ENCODE measurements at places on chromosomes 3 and 15.

DNA sequence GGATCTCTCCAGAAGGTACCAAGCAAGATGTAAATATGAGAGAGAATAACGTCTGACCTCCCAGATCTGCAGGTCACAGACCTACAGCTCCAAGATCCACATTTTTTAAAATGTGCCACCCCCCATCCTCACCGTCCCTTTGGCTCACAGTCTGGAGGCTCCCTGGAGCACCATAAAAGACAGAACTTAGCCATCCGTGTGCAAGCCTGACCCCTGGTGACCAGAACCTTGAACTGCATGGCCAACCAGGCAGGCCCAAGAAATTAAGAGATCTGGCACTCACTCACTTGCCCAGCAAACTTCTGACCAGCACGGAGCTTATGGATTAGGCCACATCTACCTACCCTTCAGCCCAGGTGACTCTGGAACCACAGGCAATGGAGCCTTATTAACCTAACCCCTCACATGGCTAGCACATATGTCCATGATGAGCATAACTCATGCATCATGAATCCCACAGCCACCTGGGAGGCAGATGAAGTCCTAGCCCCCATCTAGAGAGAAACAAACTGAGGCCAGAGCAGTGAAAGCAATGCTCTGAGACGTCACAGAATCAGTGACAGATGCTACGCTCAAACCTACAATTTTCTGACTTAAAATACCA, 275.3 kb downstream of the UACA start:
- DNase-seq = no peak

DNA sequence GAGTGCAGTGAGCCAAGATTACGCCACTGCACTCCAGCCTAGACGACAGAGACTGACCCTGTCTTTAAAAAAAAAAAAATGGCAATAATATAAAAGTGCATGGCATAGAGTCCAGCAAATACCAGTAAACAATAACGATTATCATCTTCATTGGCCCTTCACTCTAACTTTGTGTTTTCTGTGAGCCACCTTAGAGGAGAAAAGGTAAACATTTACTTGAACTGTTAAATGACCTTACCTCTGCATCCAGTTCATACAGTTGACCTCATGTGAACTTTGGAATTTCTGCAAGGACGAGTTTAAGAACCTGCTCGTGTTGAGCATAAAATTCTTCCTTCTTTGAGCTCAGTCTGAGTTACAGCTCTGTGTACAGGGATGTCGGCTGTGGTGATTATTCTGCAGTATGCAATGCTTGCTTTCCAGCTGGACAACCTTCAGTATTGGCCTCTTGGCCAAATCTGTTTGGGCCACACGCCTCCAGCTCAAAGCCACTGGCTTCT, 56.6 kb downstream of the RLBP1 start:
- DNase-seq = no peak

DNA sequence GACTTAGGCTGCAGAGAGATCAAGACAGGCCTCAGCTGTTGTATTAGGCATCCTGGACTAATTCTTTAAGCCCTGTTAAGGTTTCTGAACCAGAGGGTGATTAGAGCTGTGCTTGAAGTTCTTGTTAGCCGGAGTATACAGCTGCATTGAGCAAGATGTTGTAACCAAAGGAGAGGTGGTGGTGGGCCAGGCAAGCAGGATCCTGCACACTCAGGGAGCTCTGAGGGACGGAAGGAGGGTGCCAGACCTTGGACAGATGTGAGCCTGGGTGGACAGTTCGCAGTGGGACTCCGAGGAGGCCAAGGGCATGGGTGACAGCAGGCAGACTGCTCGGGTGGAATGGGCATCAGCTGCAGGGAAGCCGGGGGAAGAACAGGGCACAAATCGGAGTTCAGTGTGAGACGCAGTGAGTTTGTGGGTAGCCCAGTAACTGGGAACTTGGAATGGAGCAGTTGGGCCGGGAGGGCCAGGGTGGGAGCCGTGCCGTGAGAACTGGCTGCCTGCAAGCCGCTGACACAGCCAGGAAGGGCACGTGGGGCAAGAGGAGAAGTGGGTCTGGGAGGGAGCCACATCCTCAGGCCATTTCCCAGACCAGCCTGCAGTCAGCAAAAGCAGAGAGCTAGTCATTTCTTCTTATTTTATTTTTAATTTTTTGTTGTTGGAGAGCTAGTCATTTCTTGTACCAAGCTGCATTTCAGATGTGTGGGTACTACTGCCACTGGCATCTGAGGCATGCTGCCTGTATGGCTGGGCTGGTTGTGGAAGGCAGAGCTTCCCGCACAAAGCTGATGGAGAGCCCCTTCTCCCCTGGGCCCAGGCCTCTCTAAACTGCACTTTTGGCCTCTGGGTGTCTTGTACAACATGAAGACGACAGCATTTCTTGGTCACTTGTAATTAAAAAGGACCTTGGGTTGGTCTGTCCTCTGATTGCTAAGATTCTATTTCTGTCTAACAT, 61.0 kb downstream of the PGPEP1L start:
- DNase-seq = no peak

DNA sequence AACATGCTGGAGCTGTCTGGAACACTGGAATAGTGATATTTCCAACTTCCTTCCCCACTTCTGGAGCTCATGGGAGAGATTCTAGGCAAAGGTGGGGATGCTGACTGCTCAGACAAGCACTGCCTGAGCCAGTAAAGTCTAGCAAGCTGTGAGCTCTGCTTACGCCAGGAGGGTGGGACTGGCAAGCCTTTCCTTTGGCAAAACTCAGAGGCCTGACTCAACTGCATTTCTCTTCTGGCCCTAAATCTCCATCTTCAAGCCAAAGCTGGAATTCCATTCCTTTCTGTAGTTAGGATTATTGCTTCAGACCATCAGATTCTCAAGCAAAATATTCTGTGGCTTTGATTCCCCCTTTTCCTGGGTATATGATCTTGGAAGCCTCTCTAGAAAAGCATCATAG, 20.3 kb upstream of the EPB42 start:
- DNase-seq = no peak
